ENCODE measurements at places on chromosomes 2 and 18.

- peaks cover 2% of the 10 kb centered on the region for H3K4me1 ChIP-seq
- no peaks in the 10 kb centered on the region for H3K36me3 ChIP-seq
- no peak for DNase-seq
- H3K27me3 ChIP-seq, result peaks cover 13% of the 10 kb centered on the region
- H3K27ac ChIP-seq, result no peak overlapping the region
Measured at GRCh38 chr2:10254373-10255188, 48.1 kb upstream of the HPCAL1 start.

DNA sequence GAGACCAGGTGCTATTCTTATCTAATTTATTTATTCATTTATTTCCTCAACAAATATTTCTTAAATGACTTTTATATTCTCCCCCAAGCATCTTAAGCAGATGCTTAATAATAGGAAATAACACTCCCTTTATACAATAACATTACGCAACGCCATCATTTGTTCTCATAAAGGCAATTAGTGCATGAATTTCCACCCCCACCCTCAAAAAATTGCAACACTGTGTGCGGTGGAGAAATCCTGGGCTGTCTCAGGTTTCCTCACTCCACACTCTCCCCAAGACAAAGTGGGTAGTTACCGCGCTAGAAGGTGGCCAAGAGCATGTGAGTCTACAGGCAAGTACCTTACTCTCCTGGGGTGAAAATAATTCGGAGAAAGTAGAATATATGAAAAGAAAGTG lies 37.0 kb upstream of the CTDP1 start:
- H3K27ac ChIP-seq, result no peak overlapping the region
- H3K4me3 ChIP-seq, result no peak overlapping the region
- peaks cover 8% of the 10 kb centered on the region for H3K27me3 ChIP-seq
- H3K36me3 ChIP-seq, result no peaks in the 10 kb centered on the region
- no peaks in the 10 kb centered on the region for H3K4me1 ChIP-seq

- DNase-seq, result no peak
- H3K36me3 ChIP-seq, result no peaks in the 10 kb centered on the region
- no peak overlapping the region for H3K4me3 ChIP-seq
- H3K27me3 ChIP-seq, result no peaks in the 10 kb centered on the region
- no peak overlapping the region for H3K27ac ChIP-seq
Measured at GRCh38 chr2:144364944-144365738, 154.8 kb downstream of the ZEB2 start.

GRCh38 chr2:64348386-64349130 lies 105.4 kb upstream of the LGALSL start:
- H3K36me3 ChIP-seq, result no peaks in the 10 kb centered on the region
- DNase-seq, result no peak

DNA sequence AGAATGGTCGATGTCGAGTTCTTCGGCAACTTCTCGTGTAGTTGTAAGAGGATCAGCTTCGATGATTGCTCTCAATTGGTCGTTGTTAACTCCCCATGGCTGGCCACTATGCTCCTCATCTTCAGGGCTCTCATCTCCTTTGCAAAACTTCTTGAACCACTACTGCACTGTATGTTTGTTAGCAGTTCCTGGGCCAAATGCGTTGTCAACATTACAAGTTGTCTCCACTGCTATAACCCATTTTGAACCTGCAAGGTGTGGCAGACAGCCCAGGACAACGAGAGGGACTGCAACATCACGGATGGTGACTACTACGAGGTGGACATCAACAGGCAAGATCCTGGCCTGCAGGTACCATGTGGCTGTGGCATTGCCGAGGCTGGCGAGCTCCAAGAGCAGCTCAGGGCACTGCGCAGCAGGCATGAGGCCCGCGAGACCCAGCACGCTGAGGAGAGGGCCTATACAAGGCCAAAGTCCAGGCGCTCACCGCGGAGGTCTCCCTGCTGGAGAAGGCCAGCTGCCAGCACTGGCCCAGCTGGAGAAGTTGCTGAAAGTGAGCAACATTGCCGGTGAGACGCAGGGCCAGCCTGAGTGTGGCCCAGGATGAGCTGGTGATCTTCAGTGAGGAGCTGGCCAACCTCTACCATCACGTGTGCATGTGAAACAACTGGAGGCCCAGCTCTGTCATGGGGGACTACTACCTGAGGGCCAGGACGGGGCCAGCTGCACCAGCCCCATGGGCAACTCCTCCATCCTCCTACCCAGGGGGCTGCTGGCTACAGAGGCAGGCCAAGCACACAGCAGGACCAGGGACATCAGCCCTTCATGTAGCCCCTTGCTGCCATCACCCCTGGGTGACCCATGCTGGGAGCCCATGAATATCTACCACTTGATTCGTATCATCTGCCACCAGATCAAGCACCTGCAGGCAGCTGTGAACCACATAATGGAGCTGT lies 20.2 kb downstream of the CLK1 start:
- H3K27ac ChIP-seq, result no peak overlapping the region
- H3K27me3 ChIP-seq, result no peaks in the 10 kb centered on the region
- no peak for DNase-seq
- peaks cover 4% of the 10 kb centered on the region for H3K4me1 ChIP-seq

DNA sequence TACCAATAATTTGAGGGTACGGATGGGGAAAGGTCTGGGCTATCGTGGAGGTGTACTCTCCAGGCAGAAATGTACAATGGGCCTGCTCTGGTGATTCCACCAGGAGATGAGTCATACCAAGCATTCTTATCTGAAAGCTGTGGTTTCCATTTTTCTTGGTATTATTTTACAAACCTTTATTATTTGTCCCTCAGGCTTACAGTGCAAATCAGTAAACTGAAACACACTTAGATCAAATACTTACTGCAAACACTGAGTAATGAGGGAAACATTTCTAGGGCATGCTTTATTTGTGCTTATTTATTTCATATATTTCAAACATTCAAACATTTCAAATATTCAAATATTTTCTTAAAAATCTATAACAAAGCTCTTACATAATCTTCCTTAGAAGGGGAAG lies 319.8 kb downstream of the RND3 start:
- H3K36me3 ChIP-seq, result no peaks in the 10 kb centered on the region
- no peak overlapping the region for H3K27ac ChIP-seq
- H3K4me3 ChIP-seq, result no peak overlapping the region
- H3K4me1 ChIP-seq, result peaks cover 2% of the 10 kb centered on the region
- no peak for DNase-seq
- H3K27me3 ChIP-seq, result no peaks in the 10 kb centered on the region

All from activated T-helper 2 cell treated with anti-CD3 and anti-CD28 coated beads, Interferon-gamma antibody, Interleukin-2, Interleukin-4, amounts not matched to agents 10 μg/mL and 5 μg/mL and 100 μg/mL, durations not matched to agents 14 hours and 24 hours and 36 hours (primary cell).